ENCODE measurements at places on chromosomes 1 and 21.
A peak's percentile ranks its signal among the peaks of the same experiment; 100 is the strongest.

- no peaks in the 10 kb centered on the region for H3K27me3 ChIP-seq
- no peak for DNase-seq
- peaks cover 48% of the 10 kb centered on the region for H3K36me3 ChIP-seq
- no peak overlapping the region for H3K27ac ChIP-seq
- H3K4me3 ChIP-seq = no peak overlapping the region
Observed at GRCh38 chr1:223792046-223792445, 53.7 kb downstream of the TP53BP2 start.

- no peak overlapping the region for H3K4me3 ChIP-seq
- peaks cover 3% of the 10 kb centered on the region for H3K4me1 ChIP-seq
- H3K36me3 ChIP-seq = no peaks in the 10 kb centered on the region
- H3K27me3 ChIP-seq = no peaks in the 10 kb centered on the region
- no peak for DNase-seq
Observed at GRCh38 chr1:199151634-199152425, 513.0 kb downstream of the PTPRC start.

- DNase-seq = no peak
- no peak overlapping the region for H3K4me3 ChIP-seq
- H3K36me3 ChIP-seq = peaks cover 22% of the 10 kb centered on the region
Observed at GRCh38 chr1:225876900-225877510, 5.2 kb downstream of the TMEM63A start.

- H3K36me3 ChIP-seq = no peaks in the 10 kb centered on the region
- DNase-seq = no peak
- no peaks in the 10 kb centered on the region for H3K4me1 ChIP-seq
- H3K4me3 ChIP-seq = no peak overlapping the region
- no peaks in the 10 kb centered on the region for H3K27me3 ChIP-seq
Observed at GRCh38 chr1:119682141-119682540, 29.6 kb upstream of the PHGDH start.

DNA sequence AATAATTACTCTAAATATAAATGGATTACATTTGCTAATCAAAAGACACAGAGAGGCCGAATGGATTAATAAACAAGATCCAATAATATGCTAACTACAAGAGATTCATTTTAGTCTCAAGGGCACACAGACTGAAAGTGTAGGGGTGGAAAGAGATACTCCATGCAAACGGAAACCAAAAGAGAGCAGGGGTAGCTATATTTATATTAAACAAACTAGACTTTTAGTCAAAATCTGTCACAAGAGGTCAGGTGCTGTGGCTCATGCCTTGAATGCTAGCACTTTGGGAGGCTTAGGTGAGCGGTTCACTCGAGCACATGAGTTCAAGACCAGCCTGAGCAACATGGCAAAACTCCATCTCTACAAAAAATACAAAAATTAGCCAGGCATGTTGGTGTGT, 33.6 kb upstream of the DISP1 start:
- H3K27me3 ChIP-seq = no peaks in the 10 kb centered on the region
- H3K4me1 ChIP-seq = no peaks in the 10 kb centered on the region

DNA sequence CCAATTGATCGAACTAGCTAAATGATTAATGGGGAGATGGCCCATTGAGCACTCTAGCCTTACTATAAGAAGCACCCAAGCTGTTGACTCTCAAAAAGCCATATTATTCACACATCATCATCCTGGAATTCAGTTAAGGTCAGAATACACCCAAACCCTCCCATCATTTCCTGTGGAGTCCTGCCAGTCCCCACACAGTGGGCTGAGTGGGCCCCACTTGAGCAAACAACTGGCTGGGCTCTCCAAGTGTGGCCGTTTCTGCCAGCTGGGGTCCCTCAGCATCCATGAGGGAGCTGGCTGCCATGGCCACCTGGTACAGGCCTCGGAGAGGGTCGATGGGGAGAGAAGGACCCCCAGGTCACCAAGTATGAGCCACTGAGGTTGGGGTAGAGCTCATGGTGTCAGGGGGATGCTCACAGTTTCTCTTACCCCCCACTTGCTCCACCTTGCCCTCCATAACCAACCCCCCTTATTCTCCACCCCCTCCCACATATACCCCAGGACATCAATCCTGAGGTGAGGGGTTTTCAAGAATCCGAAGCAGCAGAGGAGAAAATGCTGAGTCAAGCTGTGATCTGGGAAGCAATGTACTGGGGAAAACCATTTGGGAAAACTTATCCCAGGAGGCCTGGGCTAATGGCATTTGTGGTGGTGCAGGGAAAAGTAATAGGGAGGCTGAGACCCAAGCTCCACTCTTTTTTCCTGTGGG, 60.3 kb downstream of the UBE2T start:
- H3K27me3 ChIP-seq = peaks cover 19% of the 10 kb centered on the region
- no peak for DNase-seq
- peaks cover 6% of the 10 kb centered on the region for H3K4me1 ChIP-seq
- no peak overlapping the region for H3K4me3 ChIP-seq
- H3K27ac ChIP-seq = no peak overlapping the region

GRCh38 chr1:239243006-239243405, 143.4 kb upstream of the CHRM3 start:
- H3K4me3 ChIP-seq = no peak overlapping the region
- no peak overlapping the region for H3K27ac ChIP-seq
- no peaks in the 10 kb centered on the region for H3K4me1 ChIP-seq
- no peak for DNase-seq
- H3K36me3 ChIP-seq = no peaks in the 10 kb centered on the region

- no peaks in the 10 kb centered on the region for H3K36me3 ChIP-seq
- peak within 1 kb of the TSS; percentile 93 for H3K27ac ChIP-seq
- peaks cover 22% of the 10 kb centered on the region for H3K4me1 ChIP-seq
- H3K4me3 ChIP-seq = peak within 1 kb of the TSS; percentile 86
- no peak for DNase-seq
Observed at GRCh38 chr1:6785318-6785727, at the start of gene CAMTA1. Gene CAMTA1 (plus strand): TSS chr1:6785454. CDS start chr1:6785531, 77 bp downstream.

- DNase-seq = peak; percentile 38
- H3K4me1 ChIP-seq = peaks cover 1% of the 10 kb centered on the region
- H3K4me3 ChIP-seq = peak overlapping the region; percentile 46
- H3K27me3 ChIP-seq = no peaks in the 10 kb centered on the region
Observed at GRCh38 chr21:44931137-44931500, 8.7 kb upstream of the SLX9 start.

DNA sequence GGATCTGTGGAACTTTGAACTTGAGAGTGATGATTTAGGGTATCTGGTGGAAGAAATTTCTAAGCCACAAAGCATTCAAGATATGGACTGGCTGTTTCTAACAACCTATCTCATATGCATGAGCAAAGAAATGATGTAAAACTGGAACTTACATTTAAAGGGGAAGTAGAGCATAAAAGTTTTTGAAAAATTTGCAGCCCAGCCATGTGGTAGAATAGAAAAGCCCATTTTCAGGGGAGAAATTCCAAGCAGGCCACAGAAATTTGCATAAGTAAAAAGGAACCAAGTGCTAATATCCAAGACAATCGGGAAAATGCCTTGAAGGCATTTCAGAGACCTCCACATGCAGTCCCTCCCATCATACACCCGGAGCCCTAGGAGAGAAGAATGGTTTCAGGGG, 15.7 kb downstream of the RIIAD1 start:
- no peak for DNase-seq
- no peaks in the 10 kb centered on the region for H3K36me3 ChIP-seq
- no peaks in the 10 kb centered on the region for H3K27me3 ChIP-seq

DNA sequence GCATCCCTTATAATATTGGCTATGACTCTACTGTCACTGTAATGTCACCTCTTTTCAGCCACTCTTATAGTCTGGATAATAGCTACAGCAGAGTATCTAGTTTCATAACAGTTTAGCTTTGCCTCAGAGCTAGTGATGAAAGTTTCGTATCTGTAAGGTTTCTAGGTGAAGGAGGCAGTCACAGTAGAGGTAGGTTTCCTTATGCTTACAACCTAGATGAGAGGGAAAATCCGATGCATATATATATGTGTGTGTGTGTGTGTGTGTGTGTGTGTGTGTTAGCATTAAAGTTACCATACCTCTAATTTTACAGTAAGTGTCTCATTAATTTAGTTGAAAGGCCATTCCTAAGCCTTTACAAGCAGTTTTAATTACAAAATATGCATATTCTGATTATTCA, 2.2 kb upstream of the TOR1AIP2 start:
- H3K36me3 ChIP-seq = peaks cover 2% of the 10 kb centered on the region
- H3K27me3 ChIP-seq = no peaks in the 10 kb centered on the region
- H3K4me1 ChIP-seq = peaks cover 45% of the 10 kb centered on the region
- H3K27ac ChIP-seq = no peak overlapping the region
- no peak overlapping the region for H3K4me3 ChIP-seq
- DNase-seq = no peak

- peaks cover 10% of the 10 kb centered on the region for H3K4me1 ChIP-seq
- H3K4me3 ChIP-seq = no peak overlapping the region
- H3K27me3 ChIP-seq = peaks cover 15% of the 10 kb centered on the region
Observed at GRCh38 chr1:24329331-24329730, 10.2 kb downstream of the GRHL3 start.

DNA sequence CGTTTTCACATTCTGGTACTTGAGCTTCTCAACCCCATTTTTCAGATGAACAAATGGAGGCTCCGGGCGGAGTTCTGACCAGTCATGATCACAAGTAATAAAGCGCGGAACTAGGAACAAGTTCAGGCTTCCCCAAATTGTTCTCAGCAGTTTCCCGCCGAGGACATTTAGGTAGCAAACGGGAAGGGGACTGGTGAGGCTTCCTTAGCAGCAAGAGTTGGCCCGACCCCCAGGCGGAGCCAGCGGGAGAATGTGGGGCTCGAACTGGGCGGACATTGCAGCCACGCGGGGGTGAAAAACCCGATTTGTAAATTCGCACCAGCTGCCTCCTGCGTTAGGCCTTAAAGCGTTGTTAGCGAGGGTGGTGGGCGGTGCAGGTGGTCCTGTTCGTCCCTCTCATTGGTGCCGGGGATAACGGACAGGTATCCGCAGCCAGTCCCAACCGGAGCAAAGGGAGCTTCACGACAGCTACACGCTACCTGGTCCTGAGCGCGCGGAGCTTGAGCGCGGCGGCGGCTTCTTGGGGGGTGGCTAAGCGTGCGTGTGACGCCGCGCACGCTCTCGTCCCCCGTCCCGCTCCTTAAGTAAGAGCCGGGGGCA, 15.3 kb downstream of the SEMA6C start:
- no peak overlapping the region for H3K27ac ChIP-seq
- H3K4me3 ChIP-seq = no peak overlapping the region

DNA sequence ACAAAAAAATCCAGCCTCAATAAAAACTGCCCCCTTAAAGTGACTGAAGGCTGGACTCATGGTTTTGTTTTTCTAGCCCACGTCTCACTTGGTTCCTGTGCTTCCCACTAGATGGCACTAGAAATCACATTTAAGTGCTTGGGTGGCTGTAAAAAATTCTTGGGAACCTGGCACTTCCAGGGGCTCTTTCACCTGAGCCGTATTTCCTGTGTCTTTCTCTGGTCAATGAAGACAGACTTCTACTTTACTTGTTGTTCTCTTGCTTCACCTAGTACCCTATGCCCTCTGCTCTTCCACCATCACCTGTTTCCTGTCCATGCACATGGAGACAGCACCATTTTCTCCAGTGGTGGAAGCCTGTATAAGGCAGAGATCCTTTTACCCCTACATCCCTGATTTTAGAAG, 20.0 kb downstream of the METTL13 start:
- H3K4me1 ChIP-seq = peaks cover 32% of the 10 kb centered on the region
- no peaks in the 10 kb centered on the region for H3K27me3 ChIP-seq
- peak; percentile 61 for DNase-seq
- no peak overlapping the region for H3K27ac ChIP-seq
- H3K4me3 ChIP-seq = no peak overlapping the region

DNA sequence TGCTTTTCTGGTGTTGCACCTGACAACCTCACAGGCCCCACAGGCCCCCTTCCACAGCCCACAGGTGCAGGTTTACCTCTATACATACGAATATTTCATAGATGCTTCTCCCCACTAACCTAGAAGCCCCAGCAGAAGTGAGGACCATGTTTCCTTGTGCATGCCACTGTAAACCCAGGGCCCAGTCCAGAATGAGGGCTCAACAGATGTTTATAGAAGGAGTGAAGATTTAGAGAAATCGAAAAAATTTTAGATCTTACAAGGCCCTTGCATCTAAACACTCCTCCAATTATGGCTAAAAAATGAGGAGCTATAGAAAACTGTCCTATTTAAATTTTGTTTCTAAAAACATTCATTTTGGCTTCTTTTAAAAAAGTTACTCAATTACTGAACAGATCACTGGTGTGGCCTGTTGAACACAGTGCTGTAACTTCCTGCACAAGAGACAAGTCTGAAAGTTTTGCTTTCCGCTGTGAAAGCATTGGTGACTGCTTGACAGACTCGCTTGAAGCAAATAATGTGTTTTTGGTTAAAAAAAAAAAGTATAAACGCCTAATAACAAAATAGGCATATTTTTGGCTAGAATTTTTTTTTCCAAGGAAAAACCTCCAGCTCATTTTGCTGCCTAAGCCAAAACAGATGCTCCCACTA, 1.2 kb downstream of the ABCB10 start:
- no peaks in the 10 kb centered on the region for H3K27me3 ChIP-seq
- H3K27ac ChIP-seq = peak overlapping the region; percentile 46
- H3K4me3 ChIP-seq = peak overlapping the region; percentile 90

- DNase-seq = peak; percentile 24
- H3K4me1 ChIP-seq = no peaks in the 10 kb centered on the region
- H3K27me3 ChIP-seq = peaks cover 2% of the 10 kb centered on the region
- H3K36me3 ChIP-seq = no peaks in the 10 kb centered on the region
- H3K4me3 ChIP-seq = no peak overlapping the region
Observed at GRCh38 chr1:118077331-118078045, 107.5 kb downstream of the SPAG17 start.

- no peaks in the 10 kb centered on the region for H3K36me3 ChIP-seq
- no peak overlapping the region for H3K27ac ChIP-seq
- H3K27me3 ChIP-seq = peaks cover 8% of the 10 kb centered on the region
- H3K4me1 ChIP-seq = peaks cover 51% of the 10 kb centered on the region
- DNase-seq = no peak
Observed at GRCh38 chr1:41368366-41368765, 7.1 kb downstream of the FOXO6 start.

DNA sequence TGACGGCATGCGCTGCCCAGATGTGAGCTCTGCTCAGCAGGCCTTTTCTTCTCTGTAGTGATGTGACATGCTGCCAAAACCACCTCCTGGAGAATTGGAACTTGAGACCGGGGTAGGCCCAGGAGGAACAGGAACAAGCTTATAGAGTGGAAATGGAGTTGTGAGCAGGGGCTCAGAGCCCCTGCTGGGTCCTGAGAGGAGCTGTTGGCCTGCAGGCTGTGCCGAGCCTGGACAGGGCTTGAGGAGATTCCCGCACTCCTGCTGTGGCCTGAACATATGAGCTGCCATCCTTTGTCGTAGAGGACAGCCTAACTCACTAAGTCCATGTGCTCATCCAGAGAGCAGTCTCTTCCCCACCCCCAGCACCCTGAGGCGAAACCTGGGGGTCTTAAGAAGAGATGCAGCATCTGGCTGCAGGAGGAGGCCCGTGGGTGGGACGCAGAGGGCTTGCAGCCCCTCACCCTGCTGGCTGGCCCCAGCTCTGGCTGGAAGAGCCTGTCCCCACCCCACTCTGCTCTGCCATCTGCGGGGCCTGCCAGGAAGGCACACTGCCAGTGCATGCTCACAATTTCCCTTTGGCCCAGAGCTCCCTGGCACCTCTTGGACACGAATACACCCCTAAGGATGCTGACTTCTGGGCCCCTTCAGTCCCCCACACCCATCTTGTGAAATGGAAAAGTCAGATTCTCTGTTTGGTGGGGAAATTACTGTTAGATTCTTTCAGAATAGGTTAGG, 42.5 kb downstream of the PTPRF start:
- H3K36me3 ChIP-seq = no peaks in the 10 kb centered on the region
- H3K4me3 ChIP-seq = no peak overlapping the region
- H3K27ac ChIP-seq = no peak overlapping the region
- H3K27me3 ChIP-seq = no peaks in the 10 kb centered on the region

Data from common myeloid progenitor, CD34-positive (primary cell).